Stimulated activated naive CD4-positive, alpha-beta T cell (primary cell): ENCODE measurements at places on chromosomes 7 and 10.

- no peak for DNase-seq
Measured at GRCh38 chr7:155590215-155591018, 44.1 kb upstream of the CNPY1 start.

DNA sequence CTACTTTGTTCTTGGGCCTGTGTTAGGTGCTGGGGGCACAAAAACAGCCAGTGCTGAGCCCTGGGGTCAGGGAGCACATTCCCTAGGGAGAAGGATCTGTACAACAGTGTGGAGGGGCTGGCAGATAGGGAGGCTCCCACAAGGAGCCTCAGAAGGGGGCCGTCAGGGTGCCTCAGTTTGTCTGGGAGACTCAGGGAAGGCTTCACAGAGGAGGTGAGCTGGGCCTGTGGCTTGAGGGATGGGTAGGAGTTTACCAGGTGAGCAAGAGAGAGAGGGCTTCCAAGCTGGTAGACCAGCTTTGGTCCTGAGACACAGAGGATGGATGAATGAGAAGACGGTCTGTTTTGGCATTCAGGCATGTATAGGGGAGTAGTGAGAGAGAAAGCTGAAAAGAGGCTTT is 52.1 kb downstream of the CAMK1D start:
- no peak for DNase-seq

- DNase-seq, result no peak
Measured at GRCh38 chr7:6376820-6377219, 70.9 kb downstream of the DAGLB start.

GRCh38 chr7:55306331-55306730 is 58.8 kb upstream of the LANCL2 start:
- DNase-seq, result no peak

DNA sequence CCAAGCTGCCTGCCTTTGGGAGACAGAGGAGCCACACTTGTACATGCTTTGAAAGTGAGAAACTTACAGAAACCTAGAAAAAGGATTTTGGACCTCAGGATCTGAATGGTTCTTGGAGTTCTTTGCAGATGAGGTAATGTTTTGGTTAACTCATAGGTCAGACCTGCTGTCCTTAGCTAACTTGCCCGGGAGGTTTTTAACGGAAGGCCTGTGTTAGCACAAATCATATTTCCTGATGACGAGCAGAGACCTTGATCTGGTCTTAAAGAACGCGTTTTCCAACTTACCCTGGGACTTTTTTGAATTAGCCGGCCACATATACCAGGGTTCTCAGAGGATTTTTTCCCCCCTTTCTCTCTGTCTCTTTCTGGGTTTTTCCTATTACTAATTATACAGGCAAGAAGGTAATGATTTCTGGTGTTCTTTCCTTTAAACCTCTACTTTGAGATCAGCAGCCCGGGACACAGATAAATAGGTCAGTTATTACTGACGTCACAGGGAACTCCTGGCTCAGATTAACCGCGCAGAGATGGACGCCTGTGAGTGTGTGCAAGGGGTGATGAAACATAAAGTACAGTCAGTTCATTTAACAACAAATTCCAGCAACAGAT is 101.7 kb upstream of the KLF6 start:
- no peak for DNase-seq

DNA sequence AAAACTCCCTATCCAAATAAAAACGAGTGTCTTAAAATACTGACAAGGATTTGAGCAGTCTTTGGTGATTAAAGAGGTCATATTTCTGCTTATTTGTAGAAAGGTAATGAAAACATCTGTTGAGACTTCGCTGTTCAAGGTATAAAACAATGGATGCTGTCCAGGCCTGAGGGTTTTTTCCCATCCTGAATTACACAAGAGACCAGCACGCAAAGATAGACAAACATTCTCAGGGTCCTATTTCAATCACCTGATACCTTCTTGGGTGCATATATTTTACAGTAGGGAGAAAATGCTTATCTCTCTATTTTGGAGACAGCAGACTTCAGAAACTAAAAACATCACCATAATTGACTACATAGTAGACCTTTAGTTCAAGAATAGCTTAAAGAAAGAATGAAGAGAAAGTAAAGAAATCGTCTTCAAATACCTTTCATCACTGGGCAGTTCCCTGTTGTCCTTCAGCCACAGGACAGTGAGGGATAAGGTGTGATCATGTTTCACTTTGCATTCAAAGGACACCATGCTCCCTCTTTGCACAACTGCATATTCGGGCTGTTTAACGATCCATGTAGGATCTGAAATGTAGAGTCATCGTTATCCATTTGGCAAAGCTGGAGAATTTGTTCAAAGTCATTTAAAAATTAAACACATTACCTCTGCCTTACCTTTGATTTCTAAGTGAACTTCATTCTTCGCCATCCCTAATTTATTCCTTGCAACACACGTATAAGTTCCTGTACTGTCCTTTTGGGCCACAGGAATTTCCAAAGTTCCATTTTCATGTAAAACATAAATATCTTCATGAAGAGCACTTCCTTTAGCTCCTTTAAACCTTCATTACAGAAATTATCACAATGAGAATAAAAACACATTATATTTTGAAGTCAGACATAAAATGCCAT is 63.7 kb upstream of the LAMB4 start:
- no peak for DNase-seq

DNA sequence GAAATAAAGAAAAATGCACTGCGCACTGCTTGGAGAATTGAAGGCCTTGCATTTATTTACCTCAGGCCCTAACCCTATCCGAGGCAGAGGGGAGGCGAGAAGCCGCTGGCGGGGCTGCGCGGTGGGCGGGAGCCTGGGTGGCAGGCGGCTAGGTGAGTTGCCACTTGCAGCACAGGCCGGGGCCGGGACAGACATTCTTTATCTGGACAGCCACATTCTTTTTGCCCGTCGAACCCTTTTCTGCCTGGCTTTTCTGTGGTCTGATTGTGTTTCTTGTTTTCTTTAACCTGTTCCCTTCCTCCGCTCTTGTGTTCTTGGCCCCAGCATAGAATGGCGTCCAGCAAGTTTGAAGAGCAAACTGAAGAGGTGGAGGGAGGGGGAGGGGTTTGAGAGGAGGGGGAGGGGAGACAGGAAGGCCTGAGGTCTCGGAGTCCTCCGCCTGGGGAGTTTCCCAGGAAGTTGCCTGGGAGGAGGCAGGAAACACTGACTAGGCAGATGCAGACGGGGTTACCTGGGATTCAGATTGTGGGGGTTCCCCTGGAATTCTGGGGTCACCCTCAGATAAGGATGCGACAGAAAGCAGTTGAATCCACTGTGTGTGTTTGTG is 5.1 kb downstream of the SHH start:
- no peak for DNase-seq
